Right ventricle myocardium inferior (tissue), 1 donor: ENCODE measurements at places on chromosomes 7 and 10. TPM values are rescaled to one million over a fixed set of nuclear protein-coding genes. Genes with fewer than 3 reads are reported as not detected.

Gene OR2A1
- total RNA-seq: not detected

Gene RBP3
- not detected for total RNA-seq

Gene HECW1
- total RNA-seq: not detected

GRCh38 chr10:69119896-69120295, 4.1 kb upstream of the VPS26A start:
- DNase-seq: no peak

DNA sequence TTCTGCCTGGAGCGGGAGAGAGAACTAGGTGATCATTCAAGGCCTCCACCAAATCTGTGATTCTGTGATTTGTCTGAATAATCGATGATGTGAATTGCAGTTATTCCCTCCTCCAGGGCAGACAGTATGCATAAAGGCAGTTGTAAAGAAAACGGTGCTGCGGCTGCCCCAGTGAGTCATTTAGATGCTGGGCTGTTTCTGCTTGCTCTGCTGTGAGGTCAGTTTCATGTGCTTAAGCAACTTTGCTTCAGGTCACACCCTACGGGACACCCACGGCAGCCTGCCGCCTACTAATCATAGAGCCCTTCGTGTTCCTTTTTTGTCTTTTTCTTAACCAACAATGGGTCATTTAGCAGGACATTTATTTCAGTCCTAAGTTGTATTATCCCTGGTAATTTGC, 158.1 kb upstream of the PITRM1 start:
- DNase-seq: no peak

DNA sequence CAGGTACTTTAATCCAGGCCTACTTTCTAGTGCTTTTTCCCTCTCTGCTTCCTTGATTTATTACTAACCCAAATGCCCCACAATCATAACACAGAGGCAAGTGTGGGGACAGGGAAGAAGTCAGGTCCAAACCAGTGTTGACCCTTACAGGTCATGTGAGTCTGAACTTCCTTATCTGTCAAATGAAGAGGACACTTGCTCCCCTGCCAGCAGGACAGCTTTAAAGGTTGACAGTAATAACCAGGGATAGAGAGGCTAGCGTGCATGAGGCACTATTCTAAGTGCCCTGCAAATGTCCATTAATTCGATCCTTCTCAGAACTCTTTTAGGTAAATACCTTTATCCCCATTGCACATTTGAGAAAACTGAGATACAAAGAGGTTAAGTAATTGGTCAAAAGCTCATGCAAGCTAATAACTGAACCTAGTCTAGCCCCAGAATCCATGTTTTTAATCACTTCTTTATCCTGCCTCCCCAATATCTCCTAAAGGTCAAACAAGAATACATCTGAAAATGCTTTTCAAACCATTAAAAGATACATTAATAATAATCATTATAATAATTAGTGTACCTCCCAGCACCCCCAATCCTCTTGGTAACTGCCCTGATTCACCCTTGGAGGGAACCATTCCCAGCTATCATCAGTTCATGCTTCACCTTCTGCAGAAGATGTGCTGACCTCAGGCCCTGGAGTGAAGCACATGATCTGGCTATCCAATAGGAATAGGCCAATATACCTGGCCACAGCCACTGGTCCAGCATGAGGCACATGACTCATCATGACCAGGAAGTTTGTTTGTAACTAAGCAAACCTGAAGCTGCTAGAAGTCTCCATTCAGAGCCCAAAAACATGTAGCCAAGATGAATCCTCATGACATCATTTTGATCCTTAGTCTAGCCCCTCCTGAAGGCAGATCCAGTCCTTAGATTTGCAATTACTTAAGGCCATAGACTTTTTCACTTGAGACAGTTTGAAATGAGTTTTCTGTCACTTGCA, 40.7 kb downstream of the SGMS1 start:
- no peak for DNase-seq
